ENCODE measurements at places on chromosomes 11 and 22.

DNA sequence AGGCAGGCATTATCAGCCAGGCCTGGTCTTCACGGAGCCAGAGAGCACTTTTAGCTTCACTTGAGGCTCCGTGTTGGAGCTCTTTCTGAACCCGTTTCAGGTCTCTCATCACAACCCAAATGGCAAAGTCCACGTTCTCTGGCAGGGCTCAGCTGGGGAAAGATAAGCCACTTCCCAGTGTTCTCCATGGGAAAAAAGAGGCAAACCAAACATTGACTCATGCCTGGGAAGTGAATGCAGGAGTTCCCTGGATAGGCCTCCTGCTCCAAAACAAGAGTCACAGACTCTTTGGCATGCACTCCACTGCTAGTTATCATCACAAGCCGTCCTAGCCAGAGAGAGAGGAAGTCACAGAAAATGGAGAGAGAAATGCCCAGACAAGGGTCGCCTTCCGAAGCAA, 11.6 kb downstream of the OPCML start:
- no peak for DNase-seq

DNA sequence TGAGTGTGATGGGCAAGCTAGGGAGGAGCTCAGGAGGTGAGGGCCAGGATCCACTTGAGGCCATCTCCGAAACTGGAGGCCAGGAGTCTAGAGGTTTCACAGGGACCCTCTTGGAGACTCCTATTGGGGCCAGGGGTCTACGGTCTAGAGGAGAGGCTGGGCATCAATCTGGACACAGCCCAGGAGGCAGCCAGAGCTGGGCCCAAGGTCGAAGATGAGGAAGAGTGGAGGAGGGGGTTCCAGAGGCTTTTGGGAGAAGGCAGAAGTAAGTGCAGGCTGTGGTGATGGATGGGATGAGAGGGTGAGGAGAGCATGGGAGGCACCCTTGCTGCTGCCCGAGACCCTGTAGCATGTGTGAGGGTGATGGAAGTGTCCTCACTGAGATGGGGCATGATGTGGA, 56.6 kb downstream of the LRRC32 start:
- no peak for DNase-seq

DNA sequence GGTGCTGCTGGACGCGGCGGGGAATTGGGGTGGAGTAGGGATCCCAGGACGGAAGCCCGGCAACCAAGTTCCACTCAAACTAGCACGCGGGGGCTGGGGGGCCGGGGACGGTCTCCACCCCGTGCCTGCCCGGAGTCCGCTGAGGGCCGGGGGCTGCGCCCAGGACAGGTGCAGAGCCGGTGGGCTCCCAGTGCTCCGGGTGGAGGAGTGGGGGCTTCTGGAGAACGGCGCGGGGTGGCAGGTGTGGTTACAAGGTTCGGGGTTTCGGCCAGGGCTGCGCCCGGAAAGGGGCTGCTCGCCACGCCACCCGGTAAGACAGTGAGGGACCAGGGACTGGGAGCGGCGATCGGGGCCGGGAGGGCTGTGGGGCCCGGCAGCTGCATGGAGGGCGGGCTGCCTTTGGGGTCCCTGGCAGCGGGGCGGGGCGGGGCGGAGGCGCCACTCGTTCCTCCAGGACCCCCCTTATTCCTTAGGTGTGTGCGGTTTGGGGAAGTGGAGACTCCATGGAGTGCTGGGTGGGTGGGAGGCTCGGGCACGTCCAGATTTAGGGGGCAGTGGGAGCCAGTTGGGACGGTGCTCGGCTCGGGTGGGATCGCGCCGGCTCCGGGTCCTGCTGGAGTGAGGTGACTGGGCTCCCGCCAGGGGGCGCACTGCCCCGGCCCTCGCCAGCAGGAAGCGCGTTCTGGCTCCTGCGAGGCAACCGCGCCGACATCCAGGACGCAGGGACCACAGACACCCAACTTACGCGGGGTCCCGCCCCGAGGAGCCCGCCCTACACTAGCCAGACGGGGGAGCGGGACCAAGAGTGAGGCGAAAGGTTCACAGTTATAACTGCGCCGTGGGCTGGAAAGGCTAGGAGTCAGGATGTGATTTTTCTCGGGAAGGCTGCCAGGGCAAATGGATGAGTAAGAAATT, 868 bp downstream of the TSPAN18 start:
- peak; percentile 95 for DNase-seq

GRCh38 chr11:128506999-128507611, 80.3 kb downstream of the ETS1 start:
- DNase-seq: peak; percentile 89

DNA sequence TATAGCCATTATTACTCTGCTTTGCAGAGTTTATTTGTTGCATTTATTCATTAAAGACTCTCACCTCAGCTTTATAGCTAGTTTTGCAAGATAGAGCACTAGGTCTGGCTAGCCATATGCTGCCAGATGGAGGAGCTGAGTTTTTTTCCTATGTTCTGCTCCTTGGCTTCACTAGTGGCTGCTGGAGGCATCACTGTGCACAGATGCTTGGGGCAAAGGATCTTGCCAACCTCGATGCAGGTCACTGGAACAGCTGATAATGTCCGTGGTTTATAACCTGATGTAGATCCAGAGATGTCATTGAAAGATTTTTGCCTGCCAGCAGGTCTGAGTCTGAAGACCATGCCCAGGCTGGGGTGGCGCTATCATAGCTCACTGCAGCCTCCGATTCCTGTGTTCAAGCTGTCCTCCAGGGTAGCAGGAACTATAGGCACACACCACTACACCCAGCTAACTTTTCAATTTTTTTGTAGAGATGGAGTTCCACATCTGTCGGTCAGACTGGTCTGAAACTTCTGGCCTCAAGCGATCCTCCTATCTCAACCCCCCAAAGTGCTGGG, 63.2 kb downstream of the PACS1 start:
- no peak for DNase-seq

- DNase-seq: no peak
Measured at GRCh38 chr22:23223569-23224317, 43.4 kb downstream of the BCR start.

DNA sequence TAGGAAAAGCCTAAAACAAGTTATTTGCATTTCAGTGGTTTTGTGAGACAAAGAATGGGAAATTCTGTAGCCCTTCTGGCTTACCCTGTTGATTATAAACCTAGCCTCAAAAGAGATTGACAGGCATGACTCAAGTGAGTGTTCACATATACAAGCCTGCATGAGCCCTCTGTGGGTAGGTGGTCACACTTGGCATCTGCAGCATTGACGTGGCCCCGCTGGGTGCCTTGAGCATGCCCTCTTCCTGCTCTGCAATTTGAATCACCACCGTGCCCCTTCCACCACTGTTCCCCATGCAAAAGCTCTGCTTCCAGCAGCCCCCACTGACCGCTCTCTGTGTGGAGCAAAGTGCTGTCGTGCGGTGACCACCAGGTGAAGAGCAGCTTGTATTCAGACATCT, 21.0 kb upstream of the ADSL start:
- DNase-seq: no peak

GRCh38 chr11:62709247-62710000, 1.9 kb downstream of the GNG3 start:
- DNase-seq: peak; percentile 92

Measured in GM03348 (cell line).